ENCODE measurements at places on chromosomes 7 and 10.

- DNase-seq = no peak
Measured at GRCh38 chr7:8147760-8148463, 114.1 kb downstream of the ICA1 start.

GRCh38 chr7:92708111-92709042 is 118.2 kb upstream of the FAM133B start:
- DNase-seq = no peak

- DNase-seq = no peak
Measured at GRCh38 chr10:22339761-22340328, 5.5 kb upstream of the SPAG6 start.

DNA sequence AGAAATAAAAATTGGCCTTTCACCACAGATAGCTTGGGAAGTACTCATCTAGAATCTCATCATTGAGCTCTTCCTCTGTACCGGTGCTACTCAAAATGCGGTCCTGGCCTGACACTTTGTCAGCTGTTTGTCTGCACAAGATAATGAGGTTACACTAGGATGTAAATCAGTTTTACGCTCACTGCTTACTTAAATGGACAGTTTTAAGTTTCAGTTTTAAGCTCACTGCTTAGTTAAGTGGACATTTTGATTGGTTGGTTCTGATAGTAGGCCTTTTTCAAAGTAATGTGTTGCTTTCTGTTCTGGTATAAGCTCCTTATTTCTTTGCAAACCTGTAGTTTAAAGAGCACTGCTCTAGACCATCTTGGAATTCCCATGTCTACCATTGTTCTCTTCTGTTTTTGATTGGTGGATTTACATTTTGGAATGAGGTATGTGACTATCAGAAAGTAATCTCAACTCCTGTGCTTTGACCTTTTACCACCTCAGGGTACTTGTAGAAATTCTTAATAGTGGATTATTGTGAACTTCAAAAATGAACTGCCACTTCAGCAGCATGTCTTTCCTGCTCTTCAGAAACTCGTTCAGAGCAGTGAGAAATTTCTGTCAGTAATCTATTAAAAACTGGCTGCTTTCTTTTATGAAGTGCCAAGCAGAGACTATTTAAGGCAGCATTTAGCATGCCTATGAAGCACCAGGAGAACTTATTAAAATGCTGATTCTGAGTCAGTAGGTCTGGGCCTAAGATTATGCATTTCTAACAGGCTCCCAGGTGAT is 55.0 kb downstream of the C1GALT1 start:
- no peak for DNase-seq

- DNase-seq = no peak
Measured at GRCh38 chr7:158614700-158615099, 27.1 kb upstream of the PTPRN2 start.

- DNase-seq = no peak
Measured at GRCh38 chr10:122498521-122498920, 37.2 kb downstream of the HTRA1 start.

DNA sequence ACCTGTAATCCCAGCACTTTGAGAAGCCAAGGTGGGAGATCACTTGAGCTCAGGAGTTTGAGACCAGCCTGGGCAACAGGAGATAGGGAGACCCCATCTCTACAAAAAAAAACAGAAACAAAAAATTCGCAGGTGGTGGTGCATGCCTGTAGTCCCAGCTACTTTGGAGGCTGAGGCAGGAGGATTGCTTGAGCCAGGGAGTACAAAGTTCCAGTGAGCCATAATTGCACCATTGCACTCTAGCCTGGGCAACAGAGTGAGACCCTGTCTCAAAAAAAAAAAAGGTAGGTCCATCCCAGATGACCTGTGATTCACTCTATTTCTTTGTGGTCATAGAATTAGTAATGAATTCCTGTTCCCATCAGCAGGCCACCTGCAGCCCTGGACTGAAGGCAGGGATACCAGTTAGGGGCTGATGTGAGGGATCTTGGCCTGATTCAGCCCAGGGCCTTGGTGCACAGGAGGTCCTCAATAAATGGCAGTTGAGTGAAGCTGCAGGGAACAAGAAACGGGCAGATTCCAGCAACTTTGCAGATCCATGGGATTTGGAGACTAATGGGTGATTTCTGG is at the start of gene MYH16:
MYH16 (plus strand) TSS at position 364 of the 570 bp plus-strand sequence.
- no peak for DNase-seq

GRCh38 chr10:114278140-114278883 is 39.3 kb downstream of the VWA2 start:
- DNase-seq = no peak

DNA sequence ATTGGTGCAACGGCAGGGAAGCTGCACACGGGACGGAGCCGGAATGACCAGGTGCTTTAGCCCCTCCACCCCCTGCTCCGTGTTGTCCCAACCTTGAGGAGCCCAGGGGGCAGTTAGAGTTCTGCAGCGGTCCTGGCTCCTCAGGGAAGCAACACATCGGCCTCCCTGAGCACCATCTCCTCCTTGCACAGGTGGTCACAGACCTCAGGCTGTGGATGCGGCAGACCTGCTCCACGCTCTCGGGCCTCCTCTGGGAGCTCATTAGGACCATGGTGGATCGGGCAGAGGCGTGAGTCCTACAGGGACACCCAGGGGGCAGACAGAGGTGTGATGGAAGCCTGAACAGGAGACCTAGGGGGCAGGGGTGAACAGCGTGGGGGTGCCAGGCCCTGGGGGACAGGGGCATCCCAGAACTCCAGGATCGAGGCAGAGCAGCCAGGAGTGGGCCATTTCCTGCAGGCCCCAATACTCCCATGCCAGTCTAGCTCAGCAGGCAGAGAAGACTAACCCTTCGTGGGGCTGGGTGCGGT is 7.3 kb downstream of the ASL start:
- DNase-seq = no peak

- DNase-seq = no peak
Measured at GRCh38 chr10:100504096-100504495, 15.6 kb downstream of the SEC31B start.

DNA sequence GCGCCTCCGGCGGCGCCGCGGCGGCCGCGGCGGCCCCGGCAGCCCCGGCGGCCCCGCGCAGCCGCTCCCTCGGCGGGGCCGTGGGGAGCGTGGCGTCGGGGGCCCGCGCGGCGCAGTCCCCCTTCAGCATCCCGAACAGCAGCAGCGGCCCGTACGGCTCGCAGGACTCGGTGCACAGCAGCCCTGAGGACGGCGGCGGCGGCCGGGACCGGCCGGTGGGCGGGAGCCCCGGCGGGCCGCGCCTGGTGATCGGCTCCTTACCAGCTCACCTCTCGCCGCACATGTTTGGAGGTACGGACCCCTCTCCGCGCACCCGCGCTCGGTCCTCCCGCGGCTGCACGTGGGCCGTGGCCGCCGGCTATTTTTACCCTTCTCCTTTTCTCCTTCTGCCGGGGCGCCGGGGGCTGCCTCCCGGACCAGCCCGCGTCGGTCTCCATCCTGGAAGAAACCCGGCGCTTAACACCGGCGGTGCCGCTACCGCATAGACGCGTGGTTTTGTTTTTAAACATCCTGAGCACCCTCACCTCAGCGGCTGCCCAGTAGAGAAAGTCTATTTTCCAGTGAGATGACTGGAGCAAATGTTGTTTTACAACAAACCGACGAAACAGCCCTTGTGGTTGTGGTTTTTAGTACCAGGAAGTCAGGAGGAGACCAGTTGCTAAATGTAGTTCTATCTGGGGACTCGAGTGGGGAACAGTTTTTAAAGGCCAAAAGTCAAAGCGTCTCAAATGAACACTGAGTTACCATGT is 1.3 kb downstream of the ZNRF2 start:
- no peak for DNase-seq

GRCh38 chr10:13560597-13560996 is 26.2 kb upstream of the PRPF18 start:
- DNase-seq = no peak

DNA sequence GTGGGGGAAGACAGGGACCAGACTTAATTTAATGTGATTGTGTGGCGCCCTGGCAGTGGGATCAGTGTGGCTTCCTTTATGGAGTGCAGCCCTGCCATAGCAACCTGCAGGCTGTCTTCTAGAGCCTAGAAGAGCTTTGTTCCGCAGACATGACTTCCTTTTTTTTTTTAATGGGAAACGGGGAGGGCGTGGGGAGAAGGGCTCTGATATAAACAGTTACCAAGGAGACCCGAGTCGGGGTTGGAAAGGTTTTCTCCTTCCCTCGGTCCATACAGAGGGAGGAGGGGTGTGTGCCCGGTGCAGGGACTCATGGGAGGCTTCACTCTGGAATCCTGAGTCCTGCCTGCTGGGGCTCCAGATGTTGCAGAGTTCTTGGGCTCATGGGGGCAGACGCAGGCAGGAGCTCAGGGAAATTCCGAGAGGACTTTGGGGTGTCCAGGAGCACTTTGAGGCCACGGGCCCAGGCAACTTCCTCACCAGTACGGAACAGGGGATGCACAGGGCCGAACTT is 26.9 kb downstream of the TMEM120A start:
- no peak for DNase-seq

DNA sequence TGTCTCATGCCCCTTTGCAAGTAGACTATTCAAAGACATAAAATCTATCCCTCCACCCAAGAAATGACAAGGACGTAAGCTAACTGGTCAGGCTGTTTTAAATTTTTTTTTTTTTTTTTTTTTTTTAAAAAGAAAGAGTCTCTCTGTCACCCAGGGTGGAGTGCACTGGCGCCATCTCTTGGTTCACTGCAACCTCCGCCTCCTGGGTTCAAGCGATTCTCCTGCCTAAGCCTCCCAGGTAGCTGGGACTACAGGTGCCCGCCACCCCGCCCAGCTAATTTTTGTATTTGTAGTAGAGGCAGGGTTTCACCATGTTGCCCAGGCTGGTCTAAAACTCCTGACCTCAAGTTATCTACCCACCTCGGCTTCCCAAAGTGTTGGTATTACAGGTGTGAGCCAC is 11.2 kb downstream of the TRA2A start:
- DNase-seq = no peak

DNA sequence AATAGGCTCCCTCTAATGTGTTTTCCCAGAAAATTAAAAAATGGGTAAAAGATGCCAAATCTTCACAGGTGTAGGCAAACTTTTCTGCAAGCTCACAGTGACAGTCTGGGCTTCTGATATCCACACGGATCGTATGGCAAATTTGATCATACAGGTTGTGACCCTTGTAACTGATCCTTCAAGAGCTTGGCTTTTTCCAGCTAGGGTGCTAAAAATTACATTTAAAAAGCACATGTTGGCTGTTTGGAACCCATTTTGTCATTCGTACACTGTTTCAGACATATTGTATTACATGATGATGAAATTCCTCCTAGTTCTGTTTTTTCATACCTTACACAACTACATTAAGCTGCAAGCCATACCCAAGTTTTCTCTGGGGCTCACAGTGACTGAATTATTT is 138.7 kb downstream of the GFRA1 start:
- DNase-seq = no peak
